ENCODE measurements at places on chromosomes 12 and 14.

- DNase-seq = peak; percentile 94
These were observed at the start of gene RPL6 for GRCh38 chr12:112409064-112409905. RPL6 (minus strand) TSS chr12:112409605; CDS start chr12:112408656, 949 bp downstream.

DNA sequence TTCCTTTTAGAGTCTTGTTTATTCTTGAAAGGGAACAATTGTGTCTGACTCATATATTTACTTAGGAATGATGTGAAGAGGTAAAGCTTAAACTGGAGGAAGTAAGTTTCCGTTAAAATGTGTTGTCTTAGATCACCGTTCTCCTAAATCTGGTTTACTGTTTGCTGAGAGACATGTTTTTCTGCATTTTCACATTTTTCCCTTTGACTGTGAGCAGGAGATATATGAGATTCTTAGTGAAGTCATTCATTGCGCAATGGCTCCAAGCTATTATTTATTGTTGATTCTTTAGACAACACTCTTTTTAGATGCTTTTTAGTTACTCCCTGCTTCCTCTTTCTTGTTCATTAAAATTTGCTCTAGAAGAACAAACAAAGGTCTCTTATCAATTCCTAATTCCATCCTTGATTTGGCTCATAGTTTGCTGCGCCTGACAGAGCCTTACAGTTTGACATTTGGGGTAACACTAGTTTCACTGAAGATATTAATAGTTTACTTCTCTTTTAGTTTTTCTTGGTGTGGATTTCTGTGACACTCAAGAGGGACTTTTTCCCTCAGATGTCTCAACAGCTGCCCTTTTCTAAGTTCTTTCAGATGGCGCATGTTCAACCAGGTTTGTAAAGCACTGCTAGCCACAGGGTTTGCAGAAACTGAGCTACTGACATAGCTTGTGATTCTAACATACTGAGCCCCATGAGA is 11.4 kb downstream of the CLECL1 start:
- DNase-seq = peak; percentile 51

GRCh38 chr12:7376196-7376595 is 67.8 kb downstream of the CD163L1 start:
- no peak for DNase-seq

DNA sequence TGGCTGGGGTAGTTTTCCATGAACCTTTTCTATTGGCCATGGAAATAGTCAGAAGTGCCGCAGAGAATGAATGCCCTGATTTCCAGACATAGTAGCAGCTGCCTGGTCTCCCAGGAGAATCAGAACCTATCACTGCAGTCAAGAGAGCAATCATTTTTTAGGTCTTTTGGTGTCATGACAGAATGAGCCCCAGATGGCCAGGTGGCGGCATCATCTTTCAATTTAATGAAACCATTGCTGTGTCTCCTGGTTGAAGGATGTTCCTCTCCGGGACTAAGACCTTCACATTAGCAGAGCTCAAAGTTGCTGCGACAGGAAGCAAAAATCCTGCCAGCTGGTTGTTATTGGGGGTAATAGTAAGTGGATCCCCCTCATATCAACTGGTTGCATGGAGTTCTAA is 18.8 kb downstream of the TNFAIP2 start:
- DNase-seq = no peak

DNA sequence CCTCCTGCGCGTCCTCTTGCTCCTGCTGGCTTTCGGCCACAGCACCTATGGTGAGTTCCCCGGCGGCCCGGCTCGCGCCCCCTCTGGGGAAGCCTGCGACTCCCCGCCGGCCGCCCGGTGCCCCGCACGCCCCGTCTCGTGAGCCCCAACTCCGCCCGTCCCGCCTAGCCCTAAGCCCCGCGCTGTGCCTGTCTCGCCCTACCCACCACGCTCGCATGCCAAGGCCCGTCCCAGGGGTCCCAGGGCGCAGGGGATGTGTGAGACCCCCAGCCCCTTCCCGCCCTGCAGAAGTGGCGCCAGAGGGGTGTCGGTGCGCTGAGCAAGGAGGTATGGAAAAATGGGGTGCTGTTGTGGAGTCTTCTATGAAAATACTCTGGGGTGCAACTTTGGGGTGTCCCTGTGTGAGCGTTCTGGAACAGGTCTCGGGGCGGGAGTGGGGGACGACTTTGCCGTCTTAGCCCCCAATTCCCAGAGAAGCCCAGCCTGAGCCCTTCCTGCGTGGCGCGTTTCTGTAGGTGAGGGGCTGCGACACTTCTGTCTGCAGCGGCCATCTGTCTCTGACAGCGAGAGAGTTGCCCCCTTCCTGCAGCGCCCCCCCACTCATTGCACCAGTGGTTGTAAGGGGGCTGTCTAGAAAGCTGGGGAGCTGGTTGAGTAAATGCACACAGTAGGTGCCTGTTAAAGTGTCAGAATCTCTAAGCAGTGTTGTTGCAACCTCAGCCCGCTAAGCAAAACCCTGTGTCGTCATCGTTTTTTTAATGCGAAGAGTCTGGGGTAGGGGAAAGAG is 587 bp downstream of the DLK1 start:
- DNase-seq = no peak

DNA sequence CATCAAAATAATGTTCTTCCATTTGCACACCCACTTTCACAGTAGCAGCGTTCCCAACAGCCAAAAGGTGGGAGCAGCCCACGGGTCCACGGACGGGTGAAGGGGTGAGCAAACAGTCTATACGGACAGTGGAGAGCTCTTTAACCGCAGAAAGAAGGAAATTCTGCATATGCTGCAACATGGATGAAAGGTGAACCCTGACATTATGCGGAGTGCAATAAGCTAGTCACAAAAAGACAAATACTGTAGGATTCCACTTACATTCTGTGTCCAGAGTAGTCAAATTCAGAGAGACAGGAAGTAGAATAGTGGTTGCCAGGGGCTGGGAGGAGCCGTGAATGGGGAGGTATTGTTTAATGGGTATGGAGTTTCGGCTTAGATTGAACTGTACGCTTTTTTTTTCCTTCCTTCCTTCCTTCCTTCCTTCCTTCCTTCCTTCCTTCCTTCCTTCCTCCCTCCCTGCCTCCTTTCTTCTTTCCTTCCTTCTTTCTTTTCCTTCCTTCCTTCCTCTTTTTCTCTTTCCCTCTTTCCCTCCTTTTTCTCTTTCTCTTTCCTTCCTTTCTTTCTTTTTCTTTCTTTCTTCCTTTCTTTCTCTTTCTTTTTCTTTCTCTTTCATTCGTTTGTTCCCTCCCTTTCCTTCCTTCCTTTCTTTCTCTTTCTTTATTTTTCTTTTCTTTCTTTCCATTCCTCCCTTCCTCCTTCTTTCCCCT is 15.8 kb upstream of the ANKRD9 start:
- DNase-seq = peak; percentile 31

GRCh38 chr14:101007004-101007614 is 103.6 kb upstream of the RTL1 start:
- DNase-seq = no peak

GRCh38 chr12:40946612-40947194 is 241.4 kb upstream of the PDZRN4 start:
- DNase-seq = peak; percentile 47

- no peak for DNase-seq
These were observed 130.4 kb downstream of the GRIP1 start for GRCh38 chr12:66548338-66549049.

DNA sequence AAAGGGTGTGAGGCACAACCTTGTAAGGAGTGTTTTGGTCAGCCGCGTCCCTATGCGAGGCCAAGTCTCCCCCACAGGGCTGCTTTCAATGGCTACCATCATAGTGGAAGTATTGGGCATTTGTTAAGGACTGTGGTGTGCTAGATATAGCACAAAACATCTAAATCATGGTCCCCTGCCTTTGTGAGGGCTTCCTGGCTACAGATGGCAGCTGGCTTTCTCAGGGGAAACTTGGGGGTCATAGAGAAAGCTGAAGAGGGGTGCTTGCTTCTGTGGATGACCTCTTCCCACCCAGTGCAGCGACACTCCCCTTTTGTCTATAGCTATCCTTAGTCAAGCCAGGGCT is 315.8 kb downstream of the ZFP36L1 start:
- DNase-seq = no peak

DNA sequence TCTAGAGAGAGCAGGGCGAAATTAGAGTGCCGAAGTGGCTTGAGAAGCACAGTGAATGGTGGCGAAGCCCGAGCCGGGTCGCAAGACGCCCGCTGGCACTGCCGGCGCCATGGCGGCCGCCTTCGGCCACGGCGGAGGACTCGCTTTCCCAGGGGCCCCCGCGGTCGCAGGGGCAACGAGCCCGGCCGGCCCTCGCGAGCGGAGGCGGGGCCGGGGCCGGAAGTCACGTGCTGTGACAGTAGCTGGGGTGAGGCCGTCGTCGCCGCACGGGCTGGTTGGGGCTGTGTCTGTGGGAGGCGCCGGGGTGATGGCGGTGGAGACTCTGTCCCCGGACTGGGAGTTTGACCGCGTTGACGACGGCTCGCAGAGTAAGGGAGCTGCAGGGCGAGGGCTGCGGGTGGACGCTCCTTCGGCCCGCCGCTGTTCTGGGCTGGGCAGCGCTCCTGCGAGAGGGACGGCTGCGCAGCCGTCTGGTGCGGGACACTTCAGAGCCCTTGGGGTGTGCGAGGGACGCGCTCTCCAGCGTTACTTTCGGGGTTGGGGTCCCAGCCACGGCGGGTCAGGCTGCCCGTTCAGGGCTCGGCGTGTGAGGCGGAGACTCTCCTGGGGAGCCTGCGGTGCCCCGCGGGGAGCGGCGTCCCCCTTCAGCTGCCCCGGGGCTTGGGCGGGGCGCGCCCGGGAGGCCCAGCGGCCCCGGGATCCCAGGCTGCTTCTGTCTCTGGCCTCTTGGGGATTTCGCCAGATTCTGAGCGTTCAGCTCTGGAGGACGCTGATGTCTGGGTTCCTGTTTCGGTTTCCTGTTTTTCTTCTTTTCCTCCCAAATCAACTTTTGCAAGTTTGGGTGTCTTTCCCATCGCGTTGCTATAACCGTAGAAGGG is at the start of gene WASHC4:
Gene WASHC4, plus strand, starts transcription at position 238 of the 878 bp plus-strand sequence. Its CDS starts 70 bp downstream, at position 308.
- DNase-seq = peak; percentile 96

DNA sequence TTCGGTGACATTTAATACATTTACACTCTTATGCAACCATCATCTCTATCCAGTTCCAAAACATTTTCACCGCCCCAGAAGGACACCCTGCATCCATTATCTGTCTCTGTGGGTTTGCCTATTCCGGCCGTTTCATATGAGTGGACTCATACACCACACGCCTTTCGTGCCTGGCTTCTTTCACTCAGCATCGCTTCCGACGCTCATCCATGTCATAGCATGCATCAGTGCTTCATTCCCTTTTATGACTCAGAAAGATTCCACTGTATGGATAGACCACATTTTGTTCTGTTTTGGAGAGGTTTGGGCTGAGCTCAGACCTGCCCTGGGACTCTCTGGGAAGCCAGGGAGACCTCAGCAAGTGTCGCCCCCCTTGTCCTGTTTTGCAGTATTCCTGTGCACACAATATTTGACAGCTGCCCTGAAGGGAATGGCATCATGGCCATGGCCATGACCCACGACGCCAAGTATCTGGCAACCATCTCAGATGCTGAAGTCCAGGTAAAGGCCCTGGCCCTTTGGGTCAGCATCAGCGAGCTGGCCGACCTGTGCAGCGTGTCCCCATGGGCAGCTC is 23.8 kb downstream of the CFAP251 start:
- DNase-seq = no peak

GRCh38 chr14:96096639-96097610 is 57.8 kb downstream of the C14orf132 start:
- no peak for DNase-seq

DNA sequence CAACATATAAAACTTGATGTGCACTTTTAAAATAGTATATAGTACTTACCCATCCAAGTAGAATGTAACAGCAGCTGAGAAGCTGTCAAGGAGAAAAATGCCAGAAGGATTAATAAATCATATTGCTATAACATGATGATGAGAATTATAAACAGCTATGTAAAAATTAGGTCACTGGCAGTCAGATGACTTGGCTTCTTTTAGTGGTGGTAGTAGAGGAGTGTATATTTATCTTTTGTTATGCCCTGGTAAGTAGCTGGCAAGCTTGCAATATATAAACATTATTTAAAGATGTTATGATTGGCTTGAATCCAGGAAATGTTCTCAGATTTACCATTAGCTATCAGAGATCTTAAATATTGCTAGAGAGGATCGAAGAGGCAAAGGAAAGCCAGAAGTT is 471.0 kb upstream of the MGAT4C start:
- no peak for DNase-seq

GRCh38 chr12:107760207-107760808 is 629 bp downstream of the PRDM4 start:
- no peak for DNase-seq

DNA sequence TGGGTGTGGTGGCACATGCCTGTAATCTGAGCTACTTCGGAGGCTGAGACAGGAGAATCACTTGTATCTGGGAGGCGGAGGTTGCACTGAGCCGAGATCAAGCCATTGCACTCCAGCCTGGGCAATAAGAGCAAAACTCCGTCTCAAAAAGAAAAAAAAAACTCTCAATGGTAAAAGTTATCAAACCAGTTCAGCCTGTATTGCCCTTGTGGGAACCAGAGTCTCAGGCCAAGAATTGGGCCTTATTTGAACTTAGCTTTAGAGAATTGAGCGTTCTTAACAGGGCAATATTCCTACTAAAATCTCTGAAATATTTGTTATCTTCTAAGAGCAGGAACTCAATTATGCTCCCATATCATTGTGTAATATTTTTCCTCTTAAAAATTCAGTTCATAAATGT is 7.7 kb upstream of the MDM2 start:
- DNase-seq = no peak

Data from inflammatory macrophage (primary cell).